ENCODE measurements at places on chromosomes 3 and 15.

DNA sequence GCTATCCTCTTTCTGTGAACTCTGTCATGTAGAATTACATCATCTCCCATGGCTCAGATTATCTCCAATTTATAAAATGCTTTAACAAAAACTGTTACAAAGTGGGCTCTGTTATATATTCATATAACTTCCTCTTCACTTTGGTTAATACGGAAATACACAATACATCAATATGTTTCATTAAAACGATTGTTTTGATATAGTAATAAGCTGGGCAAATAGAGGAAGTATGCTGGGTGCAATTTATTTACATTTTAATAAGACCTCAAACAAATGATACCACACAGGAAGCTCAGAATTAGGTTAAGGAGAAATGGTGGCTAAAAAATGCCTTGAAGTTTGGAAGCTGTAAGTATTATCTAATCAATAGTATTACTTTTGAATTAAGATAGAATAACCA, 331.0 kb downstream of the ZBTB20 start:
- DNase-seq: no peak

- DNase-seq: no peak
Observed at GRCh38 chr3:127902486-127902885, 12.5 kb upstream of the KBTBD12 start.

- no peak for DNase-seq
Observed at GRCh38 chr3:175127075-175127662, 268.0 kb downstream of the NAALADL2 start.

GRCh38 chr15:60426870-60427508, 29.2 kb upstream of the ANXA2 start:
- no peak for DNase-seq

DNA sequence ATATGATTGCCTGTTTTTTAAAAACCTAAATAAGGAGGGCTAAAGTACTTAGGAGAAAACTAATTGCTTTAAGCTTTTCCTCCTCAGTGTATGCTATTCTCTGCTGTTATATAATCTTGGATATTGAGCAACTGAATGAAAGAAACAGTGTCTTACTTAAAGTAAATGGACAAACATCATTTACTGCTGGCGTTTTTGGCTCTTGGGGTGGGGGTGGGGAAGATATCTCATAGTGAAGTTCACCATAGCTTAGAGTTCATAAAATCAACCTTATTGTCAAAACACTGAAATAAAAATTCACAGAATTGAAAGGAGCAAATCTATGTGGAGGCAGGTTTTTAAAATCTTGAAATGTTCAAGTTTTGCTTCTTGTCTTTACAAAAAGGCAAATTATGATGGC, 256.4 kb upstream of the SOX2 start:
- no peak for DNase-seq

DNA sequence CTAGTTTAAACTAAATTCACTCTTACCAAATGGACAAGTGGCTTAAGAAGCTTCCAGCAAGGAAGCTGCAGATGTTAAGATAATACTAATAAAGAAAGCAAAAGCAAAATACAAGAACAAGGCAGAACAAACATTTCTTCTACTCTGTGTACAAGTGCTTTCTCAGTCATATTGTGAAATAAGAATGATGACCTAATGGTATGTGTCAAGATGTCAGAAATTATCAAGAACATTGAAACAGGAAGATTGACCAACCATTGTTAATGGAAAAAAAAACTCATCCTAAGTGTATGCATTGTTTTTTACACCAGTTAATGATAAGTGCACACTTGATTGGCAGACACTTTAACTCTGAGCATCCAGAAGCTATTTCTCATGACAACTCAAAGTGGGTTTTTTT, 65.4 kb upstream of the P2RY1 start:
- no peak for DNase-seq

Data from activated CD8-positive, alpha-beta memory T cell treated with anti-CD3 and anti-CD28 coated beads, Interleukin-2, amount 10 ng/mL, durations not matched to agents 7 days and 5 days (primary cell).